ENCODE measurements at places on chromosomes 6 and 20. TPM values are rescaled to one million over a fixed set of nuclear protein-coding genes. Genes with fewer than 3 reads are reported as not detected.

Gene ZBTB46
- 17.4 TPM for total RNA-seq

Gene GLP1R
- not detected for total RNA-seq

Gene C4B
- total RNA-seq: 225 TPM

Gene SIRPA
- total RNA-seq: 41.4 TPM

Gene ABHD16B
- not detected for total RNA-seq

Gene CLVS2
- total RNA-seq: not detected

Gene KHDC1L
- not detected for total RNA-seq

Gene SLC44A4
- 0.60 TPM for total RNA-seq

Gene HLA-DRB1
- 157 TPM for total RNA-seq

Gene SLC52A3
- total RNA-seq: 0.69 TPM

Gene CCN5
- total RNA-seq: 59.4 TPM
